Cardiac muscle cell (in vitro differentiated cells and primary cell): ENCODE measurements at places on chromosomes 13 and 19. TPM values are rescaled to one million over a fixed set of nuclear protein-coding genes. Genes with fewer than 3 reads are reported as not detected.

TRPC4 gene
- total RNA-seq: 0.09 and 0.28 TPM in 2 replicates

ATP5F1D gene
- 188 and 355 TPM in 2 replicates for total RNA-seq

NAA16 gene
- 7.4 and 15.5 TPM in 2 replicates for total RNA-seq

ALKBH7 gene
- total RNA-seq: 171 and 266 TPM in 2 replicates

FBXW9 gene
- 17.2 and 32.7 TPM in 2 replicates for total RNA-seq

WDR88 gene
- total RNA-seq: not detected in 2 replicates

ZNF556 gene
- 0.04 and 0.21 TPM in 2 replicates for total RNA-seq

CD209 gene
- total RNA-seq: not detected in 2 replicates

CPB2 gene
- not detected in 2 replicates for total RNA-seq

CPT1C gene
- 29.0 and 33.8 TPM in 2 replicates for total RNA-seq

BRCA2 gene
- total RNA-seq: 1.8 and 5.2 TPM in 2 replicates

NXNL1 gene
- total RNA-seq: not detected in 2 replicates

NLRP5 gene
- total RNA-seq: not detected in 2 replicates

PVR gene
- total RNA-seq: 18.4 and 20.8 TPM in 2 replicates

SPACA7 gene
- not detected in 2 replicates for total RNA-seq

MIA gene
- not detected in 2 replicates for total RNA-seq

INSR gene
- 27.8 and 34.9 TPM in 2 replicates for total RNA-seq

OR4F17 gene
- total RNA-seq: not detected in 2 replicates

RASIP1 gene
- 3.2 and 5.5 TPM in 2 replicates for total RNA-seq
